ENCODE measurements at places on chromosomes 13 and 19. TPM values are rescaled to one million over a fixed set of nuclear protein-coding genes. Genes with fewer than 3 reads are reported as not detected.

The CACNA1A gene
- 0.17 TPM for total RNA-seq

The CAMSAP3 gene
- 13.8 TPM for total RNA-seq

The PCDH8 gene
- total RNA-seq, result not detected

The MARCHF2 gene
- total RNA-seq, result 78.6 TPM

The ABHD17A gene
- total RNA-seq, result 28.6 TPM

The KIR3DL2 gene
- total RNA-seq, result not detected

Data from liver (tissue), 10 donors.